ENCODE measurements at places on chromosomes 7 and 10.

DNA sequence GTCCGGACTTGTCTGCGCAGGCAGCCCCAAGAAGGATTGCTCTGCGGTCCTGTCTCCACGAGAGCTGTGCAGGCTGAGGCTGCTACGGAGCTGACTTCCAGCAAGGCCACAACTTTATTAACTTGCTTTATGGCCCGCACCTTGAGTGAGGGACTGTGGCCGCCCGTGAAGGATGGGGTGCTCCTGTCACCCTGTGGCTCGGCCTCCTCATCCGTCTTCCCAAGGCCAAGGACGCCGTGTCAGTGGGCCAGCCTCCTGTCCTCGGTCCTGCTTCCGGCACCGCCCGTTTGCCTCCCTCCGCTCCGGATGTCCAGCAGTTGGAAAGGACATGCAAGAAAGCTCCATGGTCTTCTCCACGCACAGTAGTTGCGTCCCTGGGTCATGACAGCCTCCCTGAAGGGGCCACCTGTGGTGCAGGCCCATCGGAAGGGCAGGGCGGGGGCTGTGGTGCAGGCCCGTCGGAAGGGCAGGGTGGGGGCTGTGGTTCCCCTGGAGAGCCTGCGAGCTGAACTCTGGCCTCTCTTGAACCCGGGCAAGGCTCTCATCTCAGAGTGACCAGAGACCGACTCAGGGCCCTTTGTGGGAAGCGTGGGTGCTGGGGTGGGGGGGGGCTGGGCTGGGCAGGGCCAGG, 87.1 kb downstream of the NKX6-2 start:
- DNase-seq, result no peak

GRCh38 chr10:62919776-62920175, 103.6 kb upstream of the EGR2 start:
- DNase-seq, result no peak

- no peak for DNase-seq
These were observed 13.9 kb upstream of the ABCC2 start for GRCh38 chr10:99768556-99768955.

DNA sequence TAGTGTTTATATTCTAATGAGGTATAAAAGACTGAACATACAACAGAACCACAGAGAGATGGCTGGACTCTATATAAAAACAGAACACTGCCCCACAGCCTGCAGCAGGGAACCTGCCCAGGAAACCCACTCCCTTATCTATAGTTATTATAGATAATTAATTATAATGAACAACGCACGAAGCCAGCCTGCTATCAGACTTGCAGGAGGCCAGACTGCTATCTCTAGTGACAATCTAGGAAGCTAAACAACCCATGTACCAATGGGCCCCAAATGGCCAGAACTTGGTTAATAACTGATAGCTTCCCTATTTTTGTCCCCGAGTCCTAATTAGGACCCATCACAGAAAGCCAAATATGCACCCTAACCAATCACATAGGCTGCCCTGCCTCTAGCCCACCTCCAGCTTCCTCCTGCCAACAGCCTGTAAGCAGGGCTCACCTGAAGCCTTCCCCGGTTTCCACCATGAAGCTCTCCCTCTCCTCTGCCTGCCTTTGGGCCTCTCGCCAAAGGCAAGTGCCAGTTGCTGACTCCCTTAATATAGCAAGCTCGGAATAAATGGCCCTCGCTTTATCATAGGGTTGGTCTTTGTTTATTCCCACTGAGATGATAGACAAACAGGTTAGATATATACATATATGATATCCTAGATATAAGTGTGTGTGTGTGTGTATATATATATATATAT, 74.5 kb downstream of the SYPL1 start:
- DNase-seq, result no peak

GRCh38 chr7:129343099-129343700, 91.0 kb upstream of the STRIP2 start:
- DNase-seq, result no peak

- DNase-seq, result no peak
These were observed 64.1 kb upstream of the EEPD1 start for GRCh38 chr7:36088966-36089365.

Measured in activated gamma-delta T cell (primary cell).